ENCODE measurements at places on chromosomes 12 and 14. TPM values are rescaled to one million over a fixed set of nuclear protein-coding genes. Genes with fewer than 3 reads are reported as not detected.

SYCP3 gene
- 0.32 TPM for total RNA-seq

FAM186B gene
- not detected for total RNA-seq

PCNX1 gene
- 99.1 TPM for total RNA-seq

DNA sequence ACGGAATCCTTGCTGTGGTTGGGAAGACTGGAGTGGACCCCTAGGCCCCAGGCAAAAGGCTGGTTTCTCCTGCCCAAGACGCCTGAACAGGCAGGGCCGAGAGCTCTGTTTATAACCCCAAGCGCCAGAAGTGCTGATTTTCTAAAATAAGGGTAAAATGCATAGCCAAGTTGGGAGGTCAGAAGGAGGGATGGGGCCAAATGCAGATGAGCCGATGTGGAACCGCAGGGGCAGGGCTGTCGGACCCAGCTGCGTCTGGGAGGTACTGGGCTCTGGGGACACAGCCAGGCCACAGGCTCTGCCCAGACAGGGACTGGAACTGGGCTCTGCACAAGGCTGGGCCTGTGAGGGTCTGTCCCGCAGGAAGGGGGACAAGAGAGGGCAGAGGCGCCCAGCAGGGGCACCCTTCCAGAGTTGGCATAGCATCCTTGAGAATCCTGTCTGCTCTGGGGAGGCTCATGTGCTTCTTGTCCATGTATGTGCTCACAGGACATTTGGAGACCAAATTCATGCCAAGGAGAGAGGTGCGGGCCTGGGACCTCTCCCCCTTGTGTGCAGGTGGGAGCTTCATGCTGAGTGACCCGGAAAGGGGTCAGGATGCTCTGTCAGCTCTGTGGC lies 49.1 kb downstream of the JAG2 start:
- no peak for DNase-seq

DNA sequence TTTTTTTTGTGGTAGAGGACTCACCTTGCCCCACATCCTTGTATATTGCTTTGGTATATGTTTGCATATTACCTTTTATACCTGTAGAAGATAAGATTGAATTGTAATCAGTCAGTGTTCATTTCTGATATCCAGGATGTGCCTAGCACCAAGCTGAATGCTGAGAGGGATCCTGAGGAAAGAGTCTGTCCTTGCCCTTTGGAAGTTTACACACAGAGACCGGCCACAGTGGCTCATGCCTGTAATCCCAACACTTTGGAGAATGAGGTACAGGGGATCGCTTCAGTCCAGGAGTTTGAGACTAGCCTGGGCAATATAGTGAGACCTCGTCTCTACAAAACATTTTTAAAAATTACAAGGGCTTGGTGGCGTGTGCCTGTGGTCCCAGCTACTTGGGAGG lies 8.4 kb downstream of the ACVR1B start:
- DNase-seq, result no peak

- no peak for DNase-seq
Observed at GRCh38 chr14:78690836-78691235, 520.7 kb downstream of the NRXN3 start.

DNA sequence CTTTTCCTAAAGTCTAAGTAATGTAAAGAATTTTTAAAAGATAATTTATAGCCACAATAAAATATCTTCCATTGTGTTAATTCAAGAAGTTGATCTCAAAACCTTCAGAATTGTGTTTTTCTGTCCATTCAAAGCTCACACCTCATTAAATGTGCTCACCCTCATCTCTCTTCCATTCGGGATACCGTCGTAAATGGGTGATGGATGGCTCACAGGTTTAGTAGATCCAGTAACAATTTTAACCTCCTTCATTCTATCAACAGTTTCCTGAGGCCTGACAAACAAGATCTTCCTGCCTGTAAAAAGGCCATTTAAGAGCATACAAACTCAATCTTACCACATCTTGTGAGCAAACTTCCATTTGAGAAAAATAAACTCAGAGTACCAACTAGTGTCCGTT lies 9.4 kb upstream of the FLRT2 start:
- no peak for DNase-seq

DNA sequence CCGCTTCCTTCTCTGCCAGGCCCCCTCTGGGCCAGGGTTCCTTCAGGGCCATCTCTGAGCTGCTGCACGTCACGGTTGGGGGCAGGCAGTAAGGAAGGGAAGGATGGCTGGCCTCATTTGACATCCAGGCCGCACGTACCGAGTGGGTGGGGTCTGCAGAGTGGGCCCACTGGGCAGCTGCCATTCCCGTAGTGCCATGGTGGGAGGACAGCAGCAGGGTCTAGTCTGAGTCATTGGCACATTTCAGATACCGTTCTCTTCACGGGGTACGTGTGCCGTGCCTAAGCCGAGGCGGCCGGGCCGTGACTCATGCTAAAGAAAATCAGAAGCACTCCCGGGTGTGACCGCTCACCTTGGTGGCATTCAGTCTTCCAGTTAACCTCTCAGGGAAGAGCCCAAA lies 43.9 kb downstream of the IL31 start:
- DNase-seq, result no peak

DNA sequence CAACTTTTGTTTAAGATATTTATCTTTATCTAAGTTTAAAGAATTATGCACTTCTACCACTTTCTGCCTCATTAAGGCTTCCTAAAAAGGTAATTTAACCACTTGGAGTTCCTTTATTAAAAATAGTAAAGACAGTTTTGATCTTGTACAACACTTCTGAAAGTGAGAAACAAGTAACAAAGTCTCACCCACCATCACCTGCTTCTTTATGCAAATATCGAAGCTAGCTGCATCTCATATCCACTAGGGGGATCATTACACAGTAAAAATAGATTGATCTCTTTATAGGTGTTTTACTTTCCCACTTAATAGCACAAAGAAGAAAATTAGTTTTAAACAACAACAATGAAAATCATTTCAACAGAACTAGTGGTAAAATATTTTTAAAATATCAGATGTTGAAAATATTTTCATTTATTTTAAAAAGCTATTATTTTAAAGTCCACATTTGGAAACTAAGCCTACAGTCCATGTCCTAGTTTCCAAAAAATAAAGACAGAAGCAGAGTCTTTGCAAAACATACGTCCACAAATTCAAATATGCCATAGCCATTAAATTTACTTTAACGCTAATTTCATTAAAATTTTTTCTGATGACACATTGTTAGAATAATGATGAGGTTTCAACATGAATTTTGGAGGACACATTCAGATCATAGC lies 160.0 kb upstream of the SOX5 start:
- DNase-seq, result no peak

Measured in spleen (tissue), 13 donors.